Stimulated activated CD4-positive, alpha-beta T cell treated with anti-CD3 and anti-CD28 coated beads, TNF-alpha, amount 100 ng/mL, for 48 hours (primary cell): ENCODE measurements at places on chromosomes 7 and 10.
A peak's percentile ranks its signal among the peaks of the same experiment; 100 is the strongest.

DNA sequence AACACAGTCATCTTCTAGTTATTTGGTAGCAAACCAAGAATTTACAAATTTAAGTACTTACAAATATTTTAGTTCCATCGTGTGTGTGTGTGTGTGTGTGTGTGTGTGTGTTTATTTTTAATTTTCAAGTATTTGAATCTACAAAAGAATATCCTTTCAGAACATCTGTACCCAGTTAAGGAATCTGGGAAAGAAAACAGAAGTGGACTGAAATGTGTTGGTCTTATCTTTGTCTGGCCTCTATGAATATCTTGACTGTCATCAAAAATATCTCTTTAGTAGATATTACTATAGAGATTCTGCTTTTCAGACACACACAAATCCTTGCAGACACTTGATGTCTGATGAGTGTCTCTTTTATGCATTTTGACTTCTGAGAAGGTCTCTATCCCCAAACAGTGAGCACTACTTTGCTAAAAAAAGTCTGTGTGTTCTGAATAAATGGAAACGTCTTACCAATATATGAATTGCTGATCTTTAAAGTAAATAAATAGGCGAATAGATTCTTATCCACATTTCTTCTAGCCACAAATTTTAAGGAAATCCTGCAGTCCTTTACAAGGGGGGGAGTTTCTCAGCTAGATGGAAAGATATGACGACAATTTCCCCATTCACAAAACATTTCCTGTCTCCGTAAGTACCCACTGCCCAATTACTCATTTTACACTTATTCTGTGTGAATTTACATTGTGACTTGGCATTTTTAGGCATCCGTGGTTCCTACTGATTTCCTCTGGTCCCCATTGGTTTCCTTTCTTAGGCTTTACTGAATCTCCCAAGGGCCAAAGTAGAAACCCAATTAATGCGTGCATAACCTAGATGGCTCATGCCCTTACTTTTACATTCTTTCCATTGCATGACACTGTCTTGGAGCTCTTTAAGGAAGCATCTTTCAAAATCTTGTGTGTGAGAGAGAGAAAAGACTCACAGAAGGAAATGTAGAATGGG is 36.0 kb downstream of the NRCAM start:
- DNase-seq = no peak

GRCh38 chr7:34061149-34061548 is 155.8 kb downstream of the BMPER start:
- no peak for DNase-seq

DNA sequence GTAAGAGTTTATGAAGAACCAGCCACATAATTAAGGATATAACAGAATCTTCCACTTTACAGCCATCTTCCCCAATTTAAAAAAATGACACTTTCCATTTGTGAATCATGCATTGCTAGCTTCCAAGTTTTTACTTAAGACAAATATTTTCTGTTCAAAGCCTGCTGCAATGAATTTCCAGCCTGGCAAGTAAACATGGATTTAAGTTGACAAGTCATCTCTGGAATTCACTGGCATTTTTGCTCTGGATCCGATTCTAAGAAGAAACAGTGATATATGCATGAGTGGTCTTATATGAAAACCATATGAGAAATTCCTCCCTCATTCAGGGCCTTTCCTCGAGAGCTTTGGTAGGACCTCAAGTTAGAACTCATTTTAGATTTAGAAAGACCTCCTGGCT is 116.1 kb upstream of the CDCA7L start:
- no peak for DNase-seq

- DNase-seq = no peak
Measured at GRCh38 chr7:104230606-104231005, 22.8 kb upstream of the ORC5 start.

GRCh38 chr7:25895792-25896171 is 256.2 kb upstream of the NFE2L3 start:
- DNase-seq = no peak

GRCh38 chr7:47792521-47793121 is 155.6 kb downstream of the PKD1L1 start:
- DNase-seq = no peak

DNA sequence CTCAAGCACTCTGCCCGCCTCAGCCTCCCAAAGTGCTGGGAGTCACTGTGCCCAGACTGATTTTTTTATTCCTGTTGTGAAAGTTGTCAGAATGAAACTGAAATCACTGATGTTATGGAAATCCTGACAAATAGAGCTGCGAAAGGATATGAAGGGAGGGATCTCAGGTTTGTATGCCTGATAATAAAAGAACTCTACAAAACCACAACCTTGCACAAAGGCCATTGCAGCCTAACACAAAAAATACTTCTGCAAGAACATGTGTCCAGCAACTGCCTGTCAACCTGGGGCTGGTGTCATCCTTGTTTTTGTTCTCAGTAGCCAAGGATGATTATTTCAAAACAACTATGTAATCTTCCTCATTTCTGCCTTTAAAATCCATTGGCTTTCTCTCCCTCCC is 126.1 kb downstream of the NEBL start:
- DNase-seq = no peak

GRCh38 chr10:31320550-31321211 is 1.7 kb downstream of the ZEB1 start:
- peak; percentile 4 for DNase-seq

DNA sequence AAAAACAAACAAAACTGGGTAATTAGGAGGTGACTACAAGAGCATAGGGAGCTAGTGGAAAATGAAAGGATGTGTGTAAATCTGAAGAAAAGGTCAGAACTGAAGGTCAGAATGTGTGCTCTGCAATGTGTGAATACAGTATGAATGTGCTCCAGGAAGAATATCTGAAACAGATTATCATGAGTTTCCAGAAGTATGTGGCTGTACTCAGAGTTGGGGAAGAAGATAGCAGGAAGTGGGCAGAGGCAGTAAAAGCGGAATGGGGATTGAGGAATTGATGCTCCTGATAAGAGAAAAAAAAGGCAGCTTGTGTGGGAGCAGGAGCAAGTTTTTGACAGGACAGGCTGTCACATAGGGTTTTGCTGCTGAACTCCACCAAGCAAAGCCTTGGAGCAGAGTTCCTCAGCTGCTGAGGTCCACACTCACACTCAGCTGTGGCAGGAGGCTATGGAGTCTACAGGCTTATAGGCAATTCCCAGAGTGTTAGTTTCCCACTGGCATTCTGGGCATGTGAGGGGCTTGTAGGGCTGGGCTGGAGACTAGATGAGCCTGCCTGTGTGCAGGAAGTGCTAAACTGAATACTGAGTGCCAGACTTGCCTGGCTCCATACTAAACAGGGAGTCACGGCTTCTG is 22.9 kb downstream of the H2AZ2 start:
- no peak for DNase-seq

DNA sequence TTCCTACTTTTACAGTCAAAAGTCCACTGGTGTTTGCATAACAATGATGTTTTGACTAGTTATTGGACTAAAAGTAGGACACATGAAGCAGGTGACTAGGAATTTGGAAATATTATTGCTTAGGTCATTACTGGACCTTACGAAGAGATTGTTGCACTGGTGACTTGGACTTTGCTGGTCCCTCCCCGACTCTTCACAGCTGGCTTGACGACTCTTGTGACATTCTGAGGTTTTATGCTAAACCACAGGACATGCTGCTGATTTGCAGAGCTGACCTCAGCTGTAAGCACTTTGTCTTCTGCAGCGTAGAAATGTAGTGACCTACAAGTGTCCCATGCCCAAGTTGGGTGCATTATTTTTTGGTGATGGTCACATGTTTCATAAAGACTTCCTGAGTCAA is 21.9 kb downstream of the PCBD1 start:
- DNase-seq = no peak

GRCh38 chr7:142961973-142962926 is at the start of gene KEL:
KEL (minus strand) TSS chr7:142962363; CDS start chr7:142962206, 157 bp downstream.
- no peak for DNase-seq

DNA sequence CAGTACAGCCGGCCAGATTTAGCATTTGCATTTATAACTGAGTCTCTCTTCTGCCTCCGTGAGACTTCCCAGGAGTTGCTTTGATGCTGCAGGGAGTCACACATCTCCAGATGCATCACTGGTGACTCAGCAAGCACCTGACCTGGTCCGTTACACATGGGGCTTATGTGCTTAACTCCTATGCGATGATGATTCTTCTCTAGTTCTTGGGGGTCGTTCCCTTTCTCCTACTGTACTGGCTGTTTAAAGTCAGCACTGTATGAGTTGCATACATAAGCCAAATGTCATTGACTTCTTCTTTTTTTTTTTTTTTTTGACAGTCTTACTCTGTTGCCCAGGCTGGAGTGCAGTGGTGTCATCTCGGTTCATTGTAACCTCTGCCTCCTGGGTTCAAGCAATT is 13.0 kb upstream of the AKR1E2 start:
- DNase-seq = no peak

GRCh38 chr10:77498829-77499228 is 138.8 kb downstream of the KCNMA1 start:
- no peak for DNase-seq

DNA sequence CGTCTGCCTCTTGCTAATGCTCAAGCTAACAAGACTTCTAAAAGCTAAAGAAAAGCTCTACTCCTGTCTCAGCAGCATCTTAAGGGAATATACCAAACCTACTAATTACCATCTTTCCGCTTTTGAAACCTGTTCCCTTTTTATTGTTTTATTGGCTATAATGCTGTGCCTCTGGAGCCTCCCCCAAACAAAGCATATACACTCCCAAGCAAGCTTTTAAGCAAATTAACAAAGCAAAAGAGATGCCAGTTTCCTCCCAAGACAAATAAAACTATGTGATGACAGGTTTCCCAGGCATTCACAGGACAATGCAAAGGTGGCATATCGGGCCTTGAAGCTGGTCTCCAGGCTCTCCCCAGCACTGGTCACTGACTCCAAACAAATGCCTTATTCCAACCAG is 52.9 kb downstream of the SLC37A3 start:
- no peak for DNase-seq

DNA sequence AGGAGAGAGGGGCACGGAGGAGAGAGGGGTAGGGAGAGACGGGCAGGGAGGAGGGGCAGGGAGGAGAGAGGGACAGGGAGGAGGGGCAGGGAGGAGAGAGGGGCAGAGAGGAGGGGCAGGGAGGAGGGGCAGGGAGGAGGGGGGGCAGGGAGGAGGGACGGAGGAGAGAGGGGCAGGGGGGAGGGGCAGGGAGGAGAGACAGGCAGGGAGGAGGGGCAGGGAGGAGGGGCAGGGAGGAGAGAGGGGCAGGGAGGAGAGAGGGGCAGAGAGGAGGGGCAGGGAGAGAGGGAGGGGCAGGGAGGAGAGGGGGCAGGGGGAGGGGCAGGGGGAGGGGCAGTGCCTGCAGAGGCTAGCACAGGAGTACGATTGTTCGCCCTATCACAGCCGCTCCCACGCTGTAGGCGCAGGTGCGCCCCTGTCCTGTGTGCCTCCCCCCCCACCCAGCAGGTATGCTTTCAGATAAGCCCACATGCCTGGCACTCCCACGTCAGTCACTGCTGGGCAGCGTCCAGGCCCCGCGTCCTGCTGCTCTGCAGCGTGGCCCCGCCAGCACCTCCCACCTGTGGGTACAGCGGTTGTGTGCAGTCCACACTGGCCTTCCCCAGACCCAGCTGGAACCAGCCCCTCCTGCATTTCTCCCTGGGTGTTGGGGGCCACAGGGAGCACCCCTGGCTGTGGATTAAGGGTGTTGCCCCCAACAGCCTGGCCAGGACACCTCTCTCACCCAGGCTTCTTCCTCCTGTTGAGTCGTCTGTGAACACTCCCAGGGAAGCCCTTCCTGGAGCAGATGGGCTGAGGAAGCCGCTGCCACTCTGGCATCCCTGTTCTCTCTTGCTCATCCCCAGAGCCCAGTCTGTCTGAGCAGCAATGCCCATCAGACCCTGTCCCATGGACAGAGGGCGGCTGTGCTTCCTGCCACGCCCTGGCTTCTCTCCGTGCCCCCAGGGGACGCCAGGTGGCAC is 10.8 kb downstream of the NKX6-2 start:
- DNase-seq = no peak

DNA sequence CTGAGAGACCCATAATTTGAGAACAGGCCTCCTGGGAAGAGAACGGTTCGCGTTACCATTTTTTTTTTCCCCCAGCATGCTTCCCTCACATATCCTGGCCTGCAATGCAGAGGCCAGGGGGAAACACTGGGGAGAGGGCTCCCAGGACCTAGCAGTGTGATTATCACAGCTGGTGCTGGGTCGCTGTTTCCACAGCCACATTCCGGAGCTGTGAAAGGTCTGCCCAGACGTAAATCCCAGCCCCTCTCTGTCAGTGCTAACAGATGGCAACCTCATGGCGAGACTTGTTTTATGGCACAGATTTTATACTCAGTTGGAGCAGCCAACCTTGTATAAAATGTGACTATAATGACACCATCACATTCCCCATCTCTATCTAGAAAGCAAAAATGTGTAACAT is 150.5 kb downstream of the PLXDC2 start:
- DNase-seq = no peak

GRCh38 chr10:16942381-16943078 is 125.3 kb upstream of the RSU1 start:
- DNase-seq = no peak

DNA sequence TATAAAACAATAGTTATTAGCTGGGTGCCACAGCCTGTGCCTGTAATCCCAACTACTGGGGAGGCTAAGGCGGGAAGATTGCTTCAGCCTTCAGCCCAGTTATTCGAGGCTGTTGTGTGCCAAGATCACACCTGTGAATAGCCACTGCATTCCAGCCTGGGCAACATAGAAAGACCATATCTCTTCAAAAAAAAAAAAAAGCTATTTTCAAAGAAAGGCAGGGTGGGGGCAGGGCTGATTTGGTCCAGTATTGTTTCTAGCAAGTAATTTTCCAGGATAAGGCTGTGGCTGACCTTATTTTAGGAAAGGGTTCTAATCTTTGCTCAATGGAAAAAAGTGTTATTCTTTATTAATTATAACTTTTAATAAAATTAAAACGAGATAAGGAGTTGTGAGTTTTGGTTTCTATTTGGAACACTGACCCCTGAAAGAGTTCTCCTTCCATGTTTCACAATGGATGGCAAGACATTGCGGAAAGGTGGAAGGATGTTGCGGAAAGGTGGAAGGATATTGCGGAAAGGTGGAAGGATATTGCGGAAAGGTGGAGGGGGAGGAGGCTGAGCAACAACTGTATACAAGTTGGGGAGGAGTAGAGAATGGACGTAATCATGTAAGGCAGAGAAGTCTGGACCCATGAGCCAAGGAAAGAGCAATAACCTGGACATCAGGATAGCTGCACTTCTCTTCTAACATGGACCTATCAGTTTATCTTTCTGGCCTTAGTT is 1.5 kb upstream of the C1GALT1 start:
- DNase-seq = no peak

GRCh38 chr7:131900785-131901287 is 344.4 kb upstream of the PODXL start:
- DNase-seq = no peak
